ENCODE measurements at places on chromosomes 7 and 10. TPM values are rescaled to one million over a fixed set of nuclear protein-coding genes. Genes with fewer than 3 reads are reported as not detected.
A peak's percentile ranks its signal among the peaks of the same experiment; 100 is the strongest.

The ABLIM1 gene
- 3.0 TPM for total RNA-seq

The HDAC9 gene
- total RNA-seq, result 22.7 TPM

DNA sequence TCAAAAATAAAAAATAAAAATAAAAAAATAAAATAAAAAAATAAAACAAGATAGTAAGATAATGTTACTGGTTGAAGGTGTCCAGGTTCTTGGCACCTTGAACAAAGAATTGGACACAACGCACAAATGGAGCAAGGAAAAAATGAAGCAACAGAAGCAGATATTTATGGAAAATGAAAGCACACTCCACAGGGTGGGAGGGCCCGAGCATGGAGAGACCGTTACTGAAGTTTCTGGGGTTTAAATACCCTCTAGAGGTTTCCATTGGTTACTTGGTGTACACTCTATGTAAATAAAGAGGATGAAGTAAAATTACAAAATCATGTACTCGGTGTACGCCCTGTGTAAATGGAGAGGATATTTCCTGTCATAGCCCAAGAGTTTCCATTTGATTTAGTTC is 15.7 kb upstream of the PFKP start:
- DNase-seq, result no peak

DNA sequence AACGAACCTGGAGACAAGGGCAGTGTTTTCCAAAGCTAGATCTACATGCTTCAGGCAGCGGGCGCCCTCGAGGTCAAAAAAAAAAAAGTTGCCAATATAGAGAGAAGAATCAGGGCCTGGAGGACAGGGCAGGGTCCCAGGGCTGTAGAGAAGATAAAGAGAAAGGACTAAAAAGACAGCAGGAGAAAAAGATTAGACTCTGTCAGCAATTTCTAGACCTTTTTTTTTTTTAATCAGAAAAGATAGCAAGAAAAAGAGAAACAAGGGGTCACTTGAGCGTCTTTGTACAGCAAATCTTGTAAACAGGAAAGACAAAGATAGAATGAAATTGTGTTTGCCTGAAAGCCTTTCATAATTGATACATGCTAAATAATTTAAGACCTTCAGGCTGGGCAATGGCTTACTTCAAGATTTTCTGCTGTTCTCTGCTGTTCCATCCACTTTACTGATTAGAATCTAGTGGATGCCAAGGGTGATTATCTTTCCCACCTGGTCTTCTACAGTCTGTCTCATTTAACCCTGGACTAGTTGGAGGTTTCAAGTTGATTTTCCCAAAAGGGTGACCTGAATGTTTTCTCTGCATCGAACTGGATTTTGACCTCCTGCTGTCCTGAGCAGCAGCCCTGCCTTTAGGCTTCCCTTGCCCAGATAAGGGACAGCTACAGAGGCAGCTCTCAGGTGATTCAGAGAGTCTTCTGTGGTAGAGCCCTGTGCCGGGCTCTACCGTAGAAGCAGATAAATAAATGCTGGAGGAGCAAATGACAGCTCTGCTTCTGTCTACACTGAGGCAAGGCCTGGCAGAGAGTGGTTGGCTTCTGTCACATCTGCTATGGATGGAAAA is 5.1 kb downstream of the LMOD2 start:
- DNase-seq, result no peak

DNA sequence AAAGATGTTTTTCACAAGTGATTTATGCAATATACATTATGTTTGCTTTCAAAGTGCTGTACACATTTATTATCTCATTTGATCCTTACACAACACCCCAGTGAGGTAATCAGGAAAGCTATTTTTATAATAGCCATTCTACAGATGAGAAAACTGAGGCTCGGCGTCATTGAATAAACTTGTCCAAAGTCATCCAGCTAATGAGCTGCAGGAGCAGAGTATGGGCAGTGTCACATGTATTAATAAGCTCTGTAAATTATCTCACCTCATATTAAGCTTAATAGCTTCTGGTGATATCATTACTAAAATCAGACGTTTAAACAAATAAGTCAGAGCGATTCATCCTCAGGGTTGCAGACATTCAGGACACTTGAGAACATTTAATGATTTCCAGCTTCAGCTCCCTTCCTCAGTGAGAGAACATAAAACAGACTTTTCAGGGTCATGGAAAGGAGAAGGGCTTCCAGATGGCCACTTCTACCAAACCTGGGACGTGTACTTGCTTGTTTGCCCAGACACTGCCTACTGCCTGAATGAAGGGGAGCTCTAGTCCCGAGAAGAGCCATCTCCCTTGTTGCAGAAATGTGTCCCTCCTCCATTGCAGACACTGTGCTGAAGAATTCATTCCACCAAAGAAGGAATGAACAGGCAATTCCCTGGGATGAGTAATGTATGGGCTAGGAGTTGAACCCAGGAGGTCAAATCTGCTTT is 20.5 kb upstream of the FZD1 start:
- no peak for DNase-seq

The PDK4 gene
- 0.71 TPM for total RNA-seq

GRCh38 chr7:88309819-88310218 is 3.1 kb upstream of the STEAP4 start:
- DNase-seq, result no peak

The MAGI2 gene
- 0.06 TPM for total RNA-seq

DNA sequence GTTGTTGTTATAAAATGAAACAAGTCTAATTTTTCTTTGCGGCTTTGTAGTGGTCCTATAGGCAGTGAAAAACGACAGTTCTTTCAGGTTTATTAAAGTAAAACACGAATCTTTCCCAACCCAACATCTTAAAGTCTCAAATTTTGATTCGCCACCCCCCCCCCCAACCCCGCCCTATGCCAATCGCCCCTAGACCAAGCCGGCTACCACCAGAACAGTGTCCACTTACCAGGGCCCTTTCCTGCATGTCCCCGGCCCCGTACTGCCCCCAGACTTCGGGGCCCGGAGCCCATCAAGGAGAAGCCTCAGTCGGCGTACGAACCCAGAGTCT is 335 bp upstream of the CHCHD1 start:
- no peak for DNase-seq

- no peak for DNase-seq
Observed at GRCh38 chr10:95525033-95525418, 36.1 kb downstream of the SORBS1 start.

The IKZF1 gene
- 4.2 TPM for total RNA-seq

DNA sequence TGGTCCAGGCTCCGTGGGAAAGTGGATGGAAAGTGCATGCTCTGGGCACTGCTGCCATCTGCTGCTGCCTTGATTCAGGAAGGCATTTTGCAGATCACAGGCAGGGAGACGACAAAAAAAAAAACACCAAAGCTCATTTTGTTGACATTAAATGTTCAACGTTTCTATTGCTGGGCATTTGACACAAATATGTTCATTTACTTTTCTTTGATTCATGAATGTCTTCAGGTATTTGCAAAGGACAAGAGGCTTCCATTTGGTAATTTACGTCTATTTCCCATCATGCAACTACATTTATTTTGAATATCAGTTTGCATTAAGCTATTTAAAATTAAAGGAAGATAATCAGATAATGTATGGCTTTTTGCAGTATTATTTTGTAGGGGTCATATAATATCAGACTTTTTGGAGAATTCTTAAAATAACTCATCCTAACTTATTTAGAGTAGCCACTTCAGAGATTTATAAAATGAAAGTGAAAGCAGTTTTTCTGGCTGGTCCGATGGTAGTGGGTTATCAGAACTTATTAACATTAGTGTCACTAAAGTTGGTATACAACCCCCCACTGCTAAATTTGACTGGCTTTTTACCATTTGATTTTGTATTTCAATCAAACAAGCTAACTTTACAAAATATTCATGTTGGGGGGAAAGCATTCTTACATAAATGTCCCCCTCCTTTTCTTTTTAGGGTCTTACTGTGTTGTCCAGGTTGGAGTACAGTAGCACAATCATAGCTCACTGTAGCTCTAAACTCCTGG is 65.3 kb downstream of the PDIA4 start:
- DNase-seq, result peak; percentile 82

The NPS gene
- total RNA-seq, result not detected

The SFR1 gene
- 14.4 TPM for total RNA-seq

DNA sequence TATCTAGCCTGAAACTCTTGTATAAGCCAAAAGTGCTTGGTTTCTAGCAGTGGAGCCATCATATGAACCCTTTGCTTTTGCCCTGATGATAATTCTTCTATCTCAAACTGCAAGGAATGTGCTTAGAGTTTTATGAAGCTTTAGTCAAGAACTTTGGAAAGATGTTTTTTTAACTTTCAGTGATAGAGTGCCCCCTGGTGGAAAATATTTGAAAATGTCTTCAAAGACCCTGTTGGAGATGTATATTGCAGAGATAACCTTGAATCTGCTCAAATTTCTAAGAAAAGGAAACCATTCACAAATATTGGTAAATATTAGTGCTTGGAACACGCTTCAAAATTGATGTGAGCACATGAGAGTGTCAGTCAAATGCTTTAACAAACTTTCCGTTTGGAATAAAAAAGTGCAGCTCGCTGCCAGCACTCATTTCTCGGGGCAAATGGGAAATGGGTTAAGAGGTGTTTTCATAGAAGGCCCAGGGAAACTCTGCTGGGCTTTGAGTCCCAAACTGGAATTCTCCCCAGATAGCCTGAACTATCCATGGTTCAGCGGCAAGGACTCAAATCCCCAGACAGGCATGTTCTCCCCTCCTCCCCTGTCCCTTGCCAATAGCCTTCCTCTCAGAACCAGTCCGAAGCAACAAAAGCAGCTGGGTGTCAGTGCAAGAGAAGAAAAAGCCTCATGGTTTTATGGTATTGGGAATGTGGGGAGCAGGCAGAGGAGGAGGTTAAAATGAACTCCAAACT is 129.3 kb downstream of the MYOF start:
- DNase-seq, result no peak

- no peak for DNase-seq
Observed at GRCh38 chr7:18224138-18224537, 196.5 kb upstream of the PRPS1L1 start.

The SPOCK2 gene
- not detected for total RNA-seq

- no peak for DNase-seq
Observed at GRCh38 chr7:90698616-90699015, 102.5 kb downstream of the CDK14 start.

- no peak for DNase-seq
Observed at GRCh38 chr7:26944501-26945358, 80.3 kb upstream of the SKAP2 start.

The RPS24 gene
- 2,498 TPM for total RNA-seq

DNA sequence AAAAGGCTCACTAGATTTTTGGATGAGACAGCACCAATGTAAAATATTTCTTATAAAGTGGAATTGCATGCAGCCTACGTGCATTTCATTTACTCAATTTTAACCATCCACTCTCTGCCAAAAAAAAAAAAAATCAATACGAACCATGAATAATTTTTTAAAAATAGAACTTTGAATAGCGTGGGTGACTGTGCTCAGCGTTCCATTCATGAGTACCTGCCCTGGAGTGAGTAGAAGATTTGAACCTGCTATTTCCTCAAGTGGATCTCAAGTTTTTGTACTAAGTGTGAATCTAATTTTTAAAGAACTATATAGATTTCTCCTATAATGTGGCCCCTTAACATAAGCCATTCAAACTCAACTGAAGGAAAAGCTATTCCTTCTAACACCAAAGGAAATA is 105.3 kb downstream of the ARHGAP12 start:
- DNase-seq, result no peak

- peak; percentile 32 for DNase-seq
Observed at GRCh38 chr7:39172137-39172536, 194.4 kb downstream of the POU6F2 start.

The SEMA3D gene
- 0.95 TPM for total RNA-seq

GRCh38 chr7:7178081-7178480 is 4.3 kb upstream of the C1GALT1 start:
- no peak for DNase-seq

The PRKRIP1 gene
- 52.5 TPM for total RNA-seq

The LIPM gene
- not detected for total RNA-seq

DNA sequence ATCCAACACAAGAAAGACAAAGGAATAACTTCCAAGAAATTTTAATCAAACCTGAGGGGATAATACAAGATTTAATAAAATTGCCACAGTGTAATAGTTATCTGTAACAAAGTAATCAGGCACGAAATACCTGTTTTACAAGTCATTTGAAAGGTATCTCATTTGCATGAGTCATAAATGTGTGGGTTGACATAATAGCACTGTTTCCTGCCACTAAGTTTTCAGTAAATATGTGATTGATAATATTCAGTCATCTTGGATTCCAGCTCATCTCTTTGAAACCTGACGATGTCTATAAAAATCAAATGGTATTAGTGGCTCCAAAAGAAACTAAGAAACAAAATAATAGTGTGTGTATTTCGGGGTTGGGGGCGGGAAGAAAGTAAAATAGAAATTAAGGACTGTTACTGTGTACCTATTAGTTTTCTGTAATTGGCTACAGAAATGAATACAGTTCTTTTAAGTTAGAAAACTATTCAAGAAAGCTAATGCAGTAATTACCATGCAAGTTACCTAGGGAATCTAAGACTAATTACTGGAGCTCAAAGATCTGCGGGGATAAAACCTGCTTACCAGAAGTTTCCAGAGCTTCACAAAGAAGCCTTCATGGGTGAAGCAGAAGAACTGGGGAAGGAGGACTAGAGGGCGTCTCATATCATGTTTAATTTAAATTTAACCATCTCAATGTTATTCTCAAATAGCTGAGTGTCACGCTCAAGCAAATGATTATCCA is 100.7 kb downstream of the ST8SIA6 start:
- DNase-seq, result peak; percentile 18

DNA sequence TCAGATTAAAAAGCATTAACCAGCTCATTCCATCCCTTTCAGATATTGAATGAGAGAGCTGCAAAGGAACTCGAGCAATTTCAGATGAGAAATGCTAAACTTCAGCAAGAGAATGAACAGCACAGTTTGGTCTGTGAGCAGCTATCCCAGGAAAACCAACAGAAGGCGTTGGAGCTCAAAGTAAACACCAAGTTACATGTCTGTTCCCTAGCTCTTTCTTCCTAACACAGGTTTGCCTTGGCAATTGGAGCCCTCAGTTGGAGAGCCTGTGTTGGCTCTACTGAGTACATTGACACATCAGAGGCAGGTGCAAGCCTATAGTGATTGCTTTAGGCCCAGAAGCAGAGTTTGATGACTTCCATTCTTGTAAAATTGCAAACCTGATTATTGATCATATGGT is 14.7 kb downstream of the CFAP58 start:
- DNase-seq, result no peak

- no peak for DNase-seq
Observed at GRCh38 chr7:156155988-156156733, 343.9 kb upstream of the SHH start.

- peak; percentile 81 for DNase-seq
Observed at GRCh38 chr7:137670222-137671064, 176.3 kb downstream of the DGKI start.

- no peak for DNase-seq
Observed at GRCh38 chr7:134071355-134072331, 55.5 kb upstream of the LRGUK start.

The PNLIPRP2 gene
- not detected for total RNA-seq
